Naive thymus-derived CD4-positive, alpha-beta T cell (primary cell): ENCODE measurements at places on chromosomes 3 and 15. TPM values are rescaled to one million over a fixed set of nuclear protein-coding genes. Genes with fewer than 3 reads are reported as not detected.

GRCh38 chr3:59473636-59474035 is 423.8 kb upstream of the CFAP20DC start:
- no peak for DNase-seq

DNA sequence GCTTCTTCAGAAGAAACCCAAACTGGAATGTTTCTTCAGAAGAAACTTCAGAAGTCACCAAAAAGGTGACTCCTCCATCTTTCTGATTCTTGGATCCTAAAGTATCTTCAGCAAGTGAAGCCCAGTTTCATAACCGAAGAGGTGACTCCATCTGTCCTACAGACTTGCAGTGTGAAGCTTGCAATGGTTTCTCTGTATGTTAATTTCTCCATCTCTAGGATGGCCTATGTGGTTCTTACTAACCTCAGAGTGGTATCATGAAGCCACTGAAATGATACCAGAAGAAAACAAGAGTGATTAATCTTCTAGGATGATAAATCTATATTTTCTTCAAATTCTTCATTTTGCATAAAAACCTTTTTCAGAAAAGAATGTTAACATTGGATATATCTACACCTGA is 495 bp upstream of the AQP9 start:
- DNase-seq, result no peak

GRCh38 chr15:42068601-42069000 is 25.8 kb downstream of the PLA2G4D start:
- DNase-seq, result no peak

GRCh38 chr3:194772241-194773000 is 86.7 kb downstream of the FAM43A start:
- no peak for DNase-seq

DNA sequence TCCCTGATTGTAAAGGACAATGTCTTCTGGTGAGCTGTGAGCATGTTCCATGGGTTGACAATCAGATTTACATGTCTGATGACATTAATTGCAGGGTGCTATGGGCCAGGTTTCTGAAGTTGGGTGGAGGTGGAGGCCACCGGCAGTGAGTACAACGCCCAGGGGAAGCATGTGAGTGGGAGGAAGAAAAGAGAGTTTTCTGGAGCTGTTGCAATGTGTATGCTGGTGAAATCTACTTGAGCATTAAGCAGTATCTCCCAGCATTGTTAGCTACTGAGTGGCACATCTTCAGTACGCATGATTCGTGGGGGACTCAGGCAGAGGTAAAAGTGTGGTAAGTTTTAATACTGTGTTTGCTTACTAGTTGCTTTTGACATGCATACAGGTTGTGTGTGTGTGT is 26.6 kb downstream of the TMEM45A start:
- DNase-seq, result no peak

Gene GOLGA8S
- total RNA-seq, result 0.57 TPM

Gene EDEM1
- total RNA-seq, result 138 TPM
